Left hindlimb (tissue), 1 donor: ENCODE measurements at places on chromosomes 12 and 14.

DNA sequence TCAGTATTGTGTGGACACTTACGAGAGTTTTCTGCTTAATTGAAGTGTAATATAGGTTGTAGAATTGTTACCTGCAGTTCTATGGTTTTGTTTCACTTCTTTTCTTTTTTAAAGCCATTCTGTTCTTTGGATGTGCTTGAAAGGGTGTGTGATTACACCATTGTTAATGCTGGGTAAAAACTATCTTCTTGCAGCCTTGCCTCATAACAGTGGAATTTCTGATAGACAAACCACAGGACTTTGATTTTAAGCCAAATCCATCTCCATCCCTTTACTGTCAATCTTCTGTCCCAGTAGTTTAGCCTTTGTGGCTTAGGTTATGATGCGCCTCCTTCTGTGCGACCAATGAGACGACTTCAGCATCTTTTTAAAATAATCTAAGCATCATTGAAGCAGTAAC lies 182.3 kb downstream of the PELI2 start:
- no peak for DNase-seq

DNA sequence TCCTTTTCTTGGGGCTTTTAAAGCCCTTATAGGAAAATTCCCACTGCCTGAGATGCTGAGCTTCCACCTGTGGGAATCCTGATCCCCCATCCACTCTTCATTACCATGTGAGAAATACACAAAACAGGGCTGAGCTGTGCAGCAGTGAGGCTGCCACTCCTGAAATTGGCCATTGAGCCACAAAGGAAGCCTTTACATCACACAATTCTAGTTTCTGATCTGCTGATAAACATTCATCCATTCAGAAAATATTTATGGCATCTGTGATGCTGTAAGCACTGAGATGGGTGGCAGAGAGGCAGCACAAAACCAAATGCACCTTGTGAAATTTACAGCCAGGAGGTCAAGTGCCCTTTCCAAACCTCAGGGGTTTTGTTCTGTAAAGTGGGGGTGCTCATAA lies 26.2 kb upstream of the CMKLR1 start:
- DNase-seq, result no peak

DNA sequence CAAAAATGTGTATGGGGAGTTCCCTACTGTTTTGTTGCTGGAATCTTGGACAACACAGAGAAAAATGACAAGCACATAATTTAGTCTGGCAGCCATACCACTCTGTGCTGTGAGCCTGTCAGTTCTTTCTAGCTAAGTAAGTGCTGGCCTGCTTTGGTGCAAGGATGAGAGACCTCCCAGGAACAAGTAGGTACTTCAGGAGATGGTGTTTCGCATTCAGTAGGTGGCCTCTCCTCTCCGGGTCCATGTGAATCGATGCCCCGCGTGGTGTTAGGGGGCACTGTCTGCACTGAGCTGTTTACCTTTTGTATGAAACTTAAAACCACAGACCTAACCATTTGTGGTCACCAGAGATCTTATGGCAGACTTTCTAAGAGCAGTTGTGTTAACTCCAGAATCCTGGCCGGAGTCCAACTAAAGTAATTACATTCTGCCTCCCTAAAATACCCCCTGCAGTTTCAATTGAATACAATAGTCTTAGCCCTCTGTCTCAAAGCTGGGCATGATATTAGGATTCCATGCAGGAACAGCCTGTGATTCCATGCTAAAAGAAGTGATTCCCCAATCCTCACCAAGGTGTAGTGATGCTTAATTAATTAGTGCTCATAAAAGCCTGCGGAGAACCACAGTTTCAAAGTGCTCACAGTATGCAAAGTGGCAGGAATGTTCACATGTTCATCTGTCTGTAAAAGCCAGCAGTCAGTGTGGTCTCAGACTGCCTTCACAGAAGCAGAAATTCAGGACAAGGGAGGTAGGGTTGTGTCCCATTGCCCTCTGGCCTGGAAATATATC lies 64.2 kb downstream of the LLPH start:
- peak; percentile 51 for DNase-seq

- DNase-seq, result no peak
Observed at GRCh38 chr12:115691123-115691522, 586.4 kb downstream of the MED13L start.
